Fibroblast of lung (primary cell): ENCODE measurements at places on chromosomes 6 and 20. TPM values are rescaled to one million over a fixed set of nuclear protein-coding genes. Genes with fewer than 3 reads are reported as not detected.
A peak's percentile ranks its signal among the peaks of the same experiment; 100 is the strongest.

Gene BMP6
- total RNA-seq, result under 0.01 TPM in 2 replicates

Gene HSPA1L
- total RNA-seq, result 2.1 and 3.1 TPM in 2 replicates

DNA sequence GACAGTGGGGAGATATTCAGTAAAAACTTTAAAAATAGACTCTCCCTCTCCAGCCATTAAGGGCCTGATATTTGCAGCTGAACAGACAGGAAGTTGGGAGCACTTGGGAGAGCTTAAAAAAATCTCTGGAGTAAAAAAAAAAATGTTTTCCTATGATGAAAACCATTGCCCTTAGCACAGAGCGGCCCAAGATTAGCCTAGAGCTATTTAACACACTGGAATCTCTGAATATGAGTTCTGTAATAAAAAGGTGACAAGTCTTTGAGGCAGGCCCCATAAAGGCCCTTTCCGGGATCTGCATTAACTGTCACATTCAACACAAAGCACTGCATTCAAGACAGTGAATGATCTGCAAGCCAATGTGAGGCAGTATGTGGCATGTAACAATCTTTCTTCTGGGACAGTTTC is 393.7 kb downstream of the ZFAND3 start:
- DNase-seq, result no peak

- no peak for DNase-seq
These were observed 45.9 kb upstream of the POU5F1 start for GRCh38 chr6:31216208-31216898.

DNA sequence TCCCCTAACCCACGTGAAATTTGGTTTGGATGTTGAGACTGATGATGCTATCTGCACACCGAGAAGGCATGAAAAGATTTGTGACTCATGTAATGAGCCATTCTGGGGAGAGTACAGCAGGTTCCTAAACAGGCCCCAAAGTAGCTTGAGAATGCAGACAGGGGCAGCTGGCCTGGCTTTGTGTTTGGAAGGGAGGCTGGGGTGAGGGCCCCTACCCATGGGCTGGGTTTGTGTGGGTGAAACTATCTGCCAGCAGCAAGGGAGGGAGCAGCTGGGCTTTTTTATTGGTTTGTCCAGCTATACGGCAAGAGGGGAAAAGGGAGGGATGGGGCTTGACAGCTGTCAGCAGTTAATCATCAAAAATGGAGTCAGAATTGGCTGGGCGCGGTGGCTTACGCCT is 87.0 kb upstream of the RNF24 start:
- peak; percentile 58 for DNase-seq

Gene RIPPLY2
- 0.51 TPM in 1 of 2 replicates, not detected in the other for total RNA-seq

- no peak for DNase-seq
These were observed 1.1 kb downstream of the SNPH start for GRCh38 chr20:1267161-1267560.

DNA sequence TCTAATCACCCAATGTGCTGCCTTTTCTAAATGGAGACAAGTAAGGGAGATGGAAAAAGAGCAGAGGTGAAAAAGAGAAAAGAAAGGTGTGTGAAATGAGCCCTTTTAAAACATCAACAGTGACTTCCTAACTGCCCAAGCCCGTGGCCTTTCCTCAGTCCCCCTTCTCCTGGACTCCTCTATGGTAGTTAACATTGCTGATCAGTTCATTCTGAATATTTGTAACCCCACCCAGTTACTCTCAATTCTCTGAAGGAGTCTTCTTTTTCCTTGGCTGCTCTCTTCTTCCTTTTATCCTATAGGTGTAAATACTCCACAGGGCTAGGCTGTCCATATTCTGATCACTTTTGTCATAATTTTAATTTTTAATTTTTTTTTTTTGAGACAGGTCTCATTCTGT is 27.1 kb downstream of the TAF11 start:
- no peak for DNase-seq
